ENCODE measurements at places on chromosomes 2 and 18.

- H3K36me3 ChIP-seq, result peaks cover 62% of the 10 kb centered on the region
- no peak for DNase-seq
- H3K4me1 ChIP-seq, result peaks cover 32% of the 10 kb centered on the region
- H3K27ac ChIP-seq, result no peak overlapping the region
- H3K27me3 ChIP-seq, result no peaks in the 10 kb centered on the region
- H3K4me3 ChIP-seq, result no peak overlapping the region
These were observed 3.1 kb downstream of the DBI start for GRCh38 chr2:119369845-119370244.

- peak overlapping the region; percentile 65 for H3K4me3 ChIP-seq
- peak; percentile 73 for DNase-seq
- H3K27me3 ChIP-seq, result no peaks in the 10 kb centered on the region
- peak overlapping the region; percentile 89 for H3K27ac ChIP-seq
- peaks cover 54% of the 10 kb centered on the region for H3K4me1 ChIP-seq
These were observed 7.4 kb downstream of the CTDSP1 start for GRCh38 chr2:218406949-218407618.

- DNase-seq, result no peak
- H3K36me3 ChIP-seq, result no peaks in the 10 kb centered on the region
- no peaks in the 10 kb centered on the region for H3K27me3 ChIP-seq
- H3K27ac ChIP-seq, result no peak overlapping the region
These were observed 15.0 kb downstream of the TOGARAM2 start for GRCh38 chr2:28995765-28996750.

DNA sequence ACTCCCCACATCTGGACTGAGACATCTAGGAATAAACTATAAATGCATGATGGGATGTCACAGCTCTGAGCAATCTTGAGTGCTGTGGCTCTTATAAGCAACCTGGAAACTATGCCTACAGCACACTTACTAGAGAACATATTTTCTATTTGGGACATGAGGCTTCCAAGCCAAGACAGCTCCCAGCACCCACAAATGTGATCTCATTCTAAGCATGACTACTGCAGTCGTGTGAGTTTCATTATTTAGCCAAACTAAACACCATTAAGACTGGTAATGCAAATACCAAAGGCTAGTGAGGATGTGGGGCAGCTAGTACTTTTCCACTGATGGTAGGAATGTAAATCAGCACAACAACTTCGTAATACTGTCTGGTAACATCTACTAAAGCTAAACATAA, 72.5 kb downstream of the RTTN start:
- DNase-seq, result no peak
- peaks cover 31% of the 10 kb centered on the region for H3K36me3 ChIP-seq
- no peaks in the 10 kb centered on the region for H3K27me3 ChIP-seq
- H3K4me3 ChIP-seq, result no peak overlapping the region
- peaks cover 2% of the 10 kb centered on the region for H3K4me1 ChIP-seq

GRCh38 chr2:85790499-85791188, 36.9 kb downstream of the ATOH8 start:
- H3K36me3 ChIP-seq, result no peaks in the 10 kb centered on the region
- H3K4me1 ChIP-seq, result peaks cover 3% of the 10 kb centered on the region
- no peak for DNase-seq

DNA sequence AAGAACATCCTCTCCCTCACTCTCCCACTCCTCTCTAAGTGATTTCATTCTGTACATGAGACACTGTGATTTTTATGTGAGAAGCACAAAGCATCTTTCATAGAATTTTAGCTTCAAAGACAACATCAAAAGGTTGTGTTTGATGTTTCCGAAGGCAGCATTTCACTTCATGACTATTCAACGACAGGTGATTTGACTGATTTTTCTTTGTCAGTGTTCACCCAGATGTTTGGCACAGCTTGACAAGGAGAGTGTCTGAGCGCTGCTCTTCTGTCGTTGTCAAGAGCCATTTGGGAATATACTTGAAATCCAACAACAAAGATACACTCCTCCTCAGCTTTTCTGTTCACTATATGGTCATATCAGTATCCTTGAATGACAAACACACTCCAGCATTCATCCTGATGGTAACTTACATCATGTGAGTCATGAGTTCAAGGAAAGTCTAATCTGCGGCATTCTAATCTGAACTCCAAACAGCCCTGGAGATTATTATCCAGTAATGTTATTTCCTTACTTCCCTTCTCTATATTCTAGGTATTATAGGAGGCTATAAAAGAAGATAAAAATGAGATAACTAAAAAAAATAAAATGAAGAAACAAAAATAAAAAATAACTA, 45.9 kb upstream of the ST6GAL2 start:
- no peak for DNase-seq
- no peaks in the 10 kb centered on the region for H3K27me3 ChIP-seq
- no peak overlapping the region for H3K4me3 ChIP-seq

DNA sequence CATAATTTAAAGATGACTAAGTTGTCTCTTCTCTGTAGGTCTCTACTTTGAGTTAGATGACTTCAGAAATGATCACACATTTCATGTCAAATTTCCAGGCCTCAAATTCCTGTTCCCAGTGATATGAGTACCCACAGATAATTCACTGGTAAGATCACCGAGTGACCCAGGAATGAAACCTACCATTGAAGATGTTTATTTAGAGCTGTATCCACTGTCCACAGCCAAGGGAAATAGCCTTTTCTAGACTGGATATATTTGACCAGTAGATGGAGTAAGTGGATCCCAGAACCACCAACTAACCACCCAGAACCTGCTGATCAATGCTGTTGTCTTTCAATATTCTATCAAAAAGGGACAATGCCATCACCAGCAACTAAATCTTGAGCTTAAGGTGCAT, 238.8 kb downstream of the SLC8A1 start:
- no peak overlapping the region for H3K27ac ChIP-seq
- H3K36me3 ChIP-seq, result no peaks in the 10 kb centered on the region
- no peak for DNase-seq

GRCh38 chr2:201223089-201224073, 37.0 kb upstream of the CASP8 start:
- peaks cover 25% of the 10 kb centered on the region for H3K4me1 ChIP-seq
- no peaks in the 10 kb centered on the region for H3K27me3 ChIP-seq
- peak overlapping the region; percentile 68 for H3K27ac ChIP-seq

- H3K27ac ChIP-seq, result no peak overlapping the region
- H3K27me3 ChIP-seq, result no peaks in the 10 kb centered on the region
- no peak for DNase-seq
- peaks cover 4% of the 10 kb centered on the region for H3K4me1 ChIP-seq
These were observed 45.8 kb downstream of the DHX57 start for GRCh38 chr2:38829971-38830370.

- no peak for DNase-seq
- no peak overlapping the region for H3K27ac ChIP-seq
These were observed 25.7 kb downstream of the BCL11A start for GRCh38 chr2:60527762-60528161.

- no peaks in the 10 kb centered on the region for H3K27me3 ChIP-seq
- H3K4me3 ChIP-seq, result no peak overlapping the region
- H3K4me1 ChIP-seq, result peaks cover 7% of the 10 kb centered on the region
- H3K27ac ChIP-seq, result no peak overlapping the region
- DNase-seq, result no peak
These were observed 30.8 kb upstream of the GLS start for GRCh38 chr2:190849774-190850173.

GRCh38 chr2:128733450-128733849, 414.8 kb upstream of the HS6ST1 start:
- no peak overlapping the region for H3K4me3 ChIP-seq
- peaks cover 10% of the 10 kb centered on the region for H3K4me1 ChIP-seq
- H3K27ac ChIP-seq, result no peak overlapping the region
- H3K36me3 ChIP-seq, result no peaks in the 10 kb centered on the region
- no peak for DNase-seq
- peaks cover 35% of the 10 kb centered on the region for H3K27me3 ChIP-seq

DNA sequence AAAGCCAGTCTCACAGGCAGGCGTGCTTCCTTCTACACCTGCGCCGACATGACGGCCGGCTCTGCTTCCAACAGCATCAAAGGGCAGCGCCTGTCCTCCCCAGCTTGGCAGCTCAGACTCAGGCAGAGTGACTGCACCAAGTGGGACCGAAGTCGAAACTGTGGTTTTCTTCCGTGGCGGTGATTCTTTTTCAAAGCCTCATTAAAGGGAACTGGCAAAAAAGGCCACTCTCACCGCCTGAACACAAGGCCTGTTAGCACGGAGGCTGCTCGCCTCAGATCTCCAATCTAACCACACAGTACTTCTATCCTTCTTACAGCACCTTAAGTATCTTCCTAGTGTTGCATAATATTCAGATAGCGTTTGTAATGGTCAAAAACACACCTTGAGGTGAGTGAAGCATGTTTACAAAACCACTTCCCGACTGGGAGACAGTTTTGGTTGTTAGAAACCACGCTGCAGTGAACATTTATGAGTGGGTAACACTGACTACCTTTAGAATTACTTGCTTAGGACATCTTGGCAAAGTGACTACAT, 236.4 kb downstream of the HDAC4 start:
- peak; percentile 69 for DNase-seq
- H3K36me3 ChIP-seq, result peaks cover 33% of the 10 kb centered on the region
- peaks cover 16% of the 10 kb centered on the region for H3K4me1 ChIP-seq
- no peak overlapping the region for H3K4me3 ChIP-seq

DNA sequence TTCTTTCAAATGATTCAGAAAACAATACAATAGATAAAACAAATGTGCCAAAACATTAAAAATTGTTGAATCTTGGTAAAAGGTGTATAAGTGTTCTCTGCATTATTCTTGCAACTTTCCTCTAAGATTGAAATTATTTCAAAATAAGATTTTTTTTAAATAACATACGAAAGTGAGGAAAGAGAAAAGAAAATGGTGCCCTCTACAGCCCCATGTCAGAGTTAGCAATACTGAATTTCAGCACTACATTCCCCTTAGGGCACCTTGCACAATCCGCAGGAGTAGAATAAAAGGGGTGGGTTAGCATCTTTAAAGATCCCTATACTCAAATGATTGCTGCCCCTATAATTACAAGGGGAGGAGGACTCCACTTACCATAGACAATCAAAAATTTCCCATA, 433.7 kb downstream of the BCL11A start:
- H3K4me1 ChIP-seq, result no peaks in the 10 kb centered on the region
- no peak for DNase-seq
- H3K27ac ChIP-seq, result no peak overlapping the region
- no peaks in the 10 kb centered on the region for H3K27me3 ChIP-seq
- H3K4me3 ChIP-seq, result no peak overlapping the region

DNA sequence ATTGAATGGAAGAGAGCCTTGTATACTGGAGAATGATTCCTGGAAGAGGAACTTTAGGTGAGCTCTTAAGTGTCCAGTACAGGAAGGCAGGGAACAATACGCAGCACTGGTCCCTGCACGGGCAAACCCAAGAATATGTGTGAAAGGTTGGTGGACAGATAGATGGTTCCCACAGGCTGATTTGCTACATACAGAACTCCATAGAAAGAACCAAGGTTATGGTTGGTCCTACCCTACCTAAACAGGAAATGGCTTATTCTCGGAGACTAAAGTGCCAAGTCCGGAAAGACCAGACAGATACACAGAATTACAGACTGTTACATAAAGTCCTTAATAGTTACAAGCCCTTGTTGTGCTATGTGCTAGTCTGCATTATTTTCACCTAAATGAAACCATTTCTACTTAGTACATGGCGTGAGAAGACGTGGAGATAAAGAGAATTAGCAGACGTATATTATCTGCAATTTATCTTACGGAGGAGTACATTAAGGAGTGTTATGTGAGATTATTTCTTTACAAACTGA, 1.2 kb downstream of the REV1 start:
- H3K27ac ChIP-seq, result peak overlapping the region; percentile 96
- DNase-seq, result no peak
- H3K36me3 ChIP-seq, result peaks cover 7% of the 10 kb centered on the region
- peaks cover 37% of the 10 kb centered on the region for H3K4me1 ChIP-seq
- peak overlapping the region; percentile 98 for H3K4me3 ChIP-seq

DNA sequence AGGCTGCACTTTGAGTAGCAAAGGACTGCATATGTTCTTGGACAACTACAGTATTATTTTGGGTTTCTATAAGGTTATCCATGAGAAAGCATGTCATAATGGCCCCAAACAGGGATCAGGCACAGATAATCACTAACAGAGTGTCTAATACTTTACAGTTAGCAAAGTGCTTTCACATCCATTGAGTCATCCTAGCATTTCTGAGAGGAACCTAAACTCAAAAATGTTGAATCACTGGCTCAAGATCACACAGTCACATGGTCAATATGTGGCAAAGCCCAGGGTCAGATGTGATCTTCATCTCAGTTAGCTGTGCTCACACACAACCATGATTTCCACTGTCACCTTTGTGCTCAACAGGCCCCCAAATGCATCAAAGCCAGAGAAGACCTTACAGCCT, 156.1 kb upstream of the VRK2 start:
- no peaks in the 10 kb centered on the region for H3K4me1 ChIP-seq
- no peaks in the 10 kb centered on the region for H3K36me3 ChIP-seq
- no peak overlapping the region for H3K4me3 ChIP-seq
- no peak for DNase-seq

- H3K27me3 ChIP-seq, result peaks cover 16% of the 10 kb centered on the region
- peaks cover 7% of the 10 kb centered on the region for H3K36me3 ChIP-seq
- no peak overlapping the region for H3K27ac ChIP-seq
- H3K4me3 ChIP-seq, result no peak overlapping the region
- no peak for DNase-seq
- H3K4me1 ChIP-seq, result peaks cover 6% of the 10 kb centered on the region
These were observed 64.0 kb downstream of the CCNT2 start for GRCh38 chr2:134982603-134983002.

DNA sequence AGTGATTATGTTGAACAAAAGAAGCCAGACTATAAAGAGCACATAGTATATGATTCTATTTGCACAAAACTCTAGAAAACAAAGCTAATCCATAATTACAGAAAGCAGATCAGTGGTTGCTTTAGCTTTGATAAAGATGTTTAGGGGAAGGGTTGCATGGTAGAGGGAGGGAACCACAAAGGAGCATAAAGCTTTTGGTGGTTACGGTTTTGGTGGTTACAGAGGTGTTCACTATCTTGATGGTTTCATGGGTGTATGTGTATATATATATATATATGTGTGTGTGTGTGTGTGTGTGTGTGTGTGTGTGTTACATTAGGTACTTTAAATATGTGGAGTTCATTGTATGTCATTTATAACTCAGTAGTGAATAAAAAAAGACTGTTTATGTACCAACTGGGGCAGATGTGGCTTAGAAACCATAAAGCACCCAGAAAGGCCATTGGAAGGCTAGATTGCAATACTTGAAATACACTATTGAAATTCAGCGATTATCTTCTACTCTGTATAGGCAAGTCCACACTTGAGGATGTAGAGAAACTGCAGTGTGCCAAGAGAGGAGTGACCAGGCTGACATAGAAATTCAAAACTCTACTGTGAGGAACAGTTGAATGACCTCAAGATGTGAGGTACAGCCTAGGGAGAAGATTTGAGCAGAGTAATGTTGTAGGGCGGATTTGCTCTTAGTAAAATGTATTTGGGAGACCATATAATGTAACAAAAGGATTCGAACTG, 60.6 kb downstream of the CAB39 start:
- no peak for DNase-seq
- H3K4me1 ChIP-seq, result peaks cover 83% of the 10 kb centered on the region
- no peaks in the 10 kb centered on the region for H3K27me3 ChIP-seq

- H3K4me1 ChIP-seq, result peaks cover 8% of the 10 kb centered on the region
- H3K4me3 ChIP-seq, result no peak overlapping the region
- H3K27me3 ChIP-seq, result peaks cover 15% of the 10 kb centered on the region
These were observed 77.8 kb upstream of the PMAIP1 start for GRCh38 chr18:59821983-59822382.

GRCh38 chr2:9737053-9737875, 106.0 kb upstream of the TAF1B start:
- peak; percentile 49 for DNase-seq
- H3K27ac ChIP-seq, result peak overlapping the region; percentile 67
- H3K36me3 ChIP-seq, result peaks cover 5% of the 10 kb centered on the region
- H3K4me3 ChIP-seq, result no peak overlapping the region
- H3K27me3 ChIP-seq, result no peaks in the 10 kb centered on the region

GRCh38 chr18:48359626-48360025, 49.6 kb downstream of the ZBTB7C start:
- H3K4me3 ChIP-seq, result no peak overlapping the region
- no peak for DNase-seq
- no peak overlapping the region for H3K27ac ChIP-seq
- no peaks in the 10 kb centered on the region for H3K4me1 ChIP-seq
